ENCODE measurements at places on chromosomes 5 and 9.

GRCh38 chr5:63233911-63234310 is 655.3 kb downstream of the LRRC70 start:
- DNase-seq: no peak

DNA sequence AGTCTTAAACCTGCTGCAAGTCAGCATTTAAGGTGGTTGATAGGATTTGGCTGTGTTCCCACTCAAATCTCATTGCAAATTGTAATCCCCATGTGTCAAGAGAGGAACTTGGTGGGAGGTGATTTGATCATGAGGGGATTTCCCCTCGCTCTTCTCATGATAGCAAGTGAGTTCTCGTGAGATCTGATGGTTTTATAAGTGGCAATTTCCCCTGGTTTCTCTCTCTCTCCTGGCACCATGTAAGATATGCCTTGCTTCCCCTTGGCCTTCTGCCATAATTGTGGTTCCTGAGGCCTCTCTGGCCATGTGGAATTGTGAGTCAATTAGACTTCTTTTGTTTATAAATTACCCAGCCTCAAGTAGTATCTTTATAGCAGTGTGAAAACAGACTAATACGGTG is 84.3 kb upstream of the SMC2 start:
- no peak for DNase-seq

GRCh38 chr5:142017832-142018427 is 5.1 kb upstream of the GNPDA1 start:
- no peak for DNase-seq

- DNase-seq: no peak
Measured at GRCh38 chr5:134075102-134075501, 39.4 kb upstream of the TCF7 start.

GRCh38 chr9:17117372-17117771 is 17.5 kb upstream of the CNTLN start:
- DNase-seq: no peak

GRCh38 chr9:15576350-15577050 is 23.7 kb downstream of the CCDC171 start:
- no peak for DNase-seq

DNA sequence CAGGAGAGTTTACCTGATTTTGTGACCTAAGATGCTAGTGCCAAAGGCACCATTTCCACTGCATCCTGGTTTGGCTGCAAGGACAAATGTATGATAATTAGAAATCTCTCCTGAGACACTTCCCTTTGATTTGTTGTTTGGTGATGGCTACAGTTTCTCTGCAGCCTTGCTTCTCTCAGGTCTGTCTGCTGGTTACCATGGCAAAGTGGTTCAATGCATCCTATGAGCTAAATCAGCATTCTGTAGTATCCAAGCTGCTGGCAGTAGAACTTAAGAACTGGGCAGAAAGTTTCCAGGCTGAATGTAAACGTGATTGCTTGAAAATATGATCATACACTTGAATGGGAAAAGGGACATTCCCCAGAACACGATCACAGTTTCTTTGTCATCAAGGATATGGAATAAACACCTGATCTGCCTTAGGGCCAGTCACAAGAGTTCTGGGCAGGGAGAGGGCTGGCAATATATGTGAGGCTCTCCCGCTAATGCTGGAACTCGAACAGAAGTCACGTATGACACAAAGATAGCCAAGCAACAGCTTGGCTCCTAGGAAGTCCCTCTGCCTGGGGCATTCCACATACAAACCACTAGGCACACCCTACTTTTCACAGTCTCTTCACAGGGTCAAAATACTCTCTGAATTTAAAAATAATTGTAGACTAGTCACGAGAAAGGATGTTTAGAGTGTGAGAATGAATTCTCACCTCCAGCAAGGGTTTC is 138.1 kb upstream of the GRAMD2B start:
- DNase-seq: no peak

- DNase-seq: no peak
Measured at GRCh38 chr5:1411099-1411498, 34.1 kb downstream of the SLC6A3 start.

GRCh38 chr9:105236261-105236660 is 8.2 kb upstream of the SLC44A1 start:
- DNase-seq: no peak

DNA sequence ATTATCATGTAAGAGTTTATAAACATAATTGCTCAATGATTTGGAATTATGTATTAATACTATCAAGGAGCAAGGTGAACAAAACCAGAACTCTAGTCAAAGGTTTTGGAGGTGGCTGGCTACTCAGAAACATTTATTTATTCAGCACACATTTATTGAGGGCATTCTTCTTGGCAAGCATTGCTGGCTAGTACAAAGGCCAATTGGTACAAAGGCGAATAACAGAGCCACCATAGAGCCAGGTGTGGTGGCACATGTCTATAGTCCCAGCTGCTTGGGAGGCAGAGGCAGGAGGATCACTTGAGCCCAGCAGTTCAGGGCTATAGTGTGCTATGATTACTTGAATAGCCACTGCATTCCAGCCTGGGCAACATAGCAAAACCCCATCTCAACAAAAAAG is 242.1 kb downstream of the CWC27 start:
- DNase-seq: no peak

DNA sequence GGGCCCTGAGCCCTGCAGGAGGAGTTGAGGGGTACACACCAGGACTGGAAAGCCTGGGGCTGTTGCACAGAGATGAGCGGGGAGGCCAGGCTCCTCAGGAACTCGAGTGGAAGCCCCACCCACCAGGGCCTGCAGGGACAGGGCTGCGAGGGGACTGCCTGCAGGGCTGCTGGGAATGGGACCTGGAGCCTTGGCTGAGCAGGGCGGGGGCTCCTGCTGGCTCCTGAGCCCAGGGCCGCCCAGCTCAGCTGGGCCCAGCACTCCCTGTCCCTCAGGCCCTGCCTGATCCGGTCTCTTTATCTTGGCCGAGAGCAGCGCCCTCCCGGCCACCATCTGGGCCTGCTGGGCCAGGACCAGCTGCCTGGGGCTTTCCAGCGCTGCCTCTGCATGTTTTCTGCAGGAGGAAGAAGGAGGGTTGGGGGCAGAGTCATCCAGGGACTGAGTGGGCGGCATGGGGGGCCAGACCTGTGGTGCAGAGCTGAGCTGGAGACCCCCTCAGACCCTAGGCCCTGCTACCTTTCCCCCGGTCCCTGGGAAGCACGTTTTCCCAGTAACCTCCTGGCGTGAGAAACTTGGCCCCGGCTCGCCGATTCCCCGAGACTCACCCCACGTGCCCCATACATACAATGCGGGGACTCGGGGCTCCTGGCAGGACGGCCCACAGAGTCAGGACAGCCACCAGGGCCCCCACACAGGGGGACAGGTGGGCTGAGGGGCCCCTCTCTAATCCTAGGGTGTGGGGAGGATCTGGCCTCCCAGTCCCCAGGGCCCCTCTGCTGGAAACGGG is 9.4 kb downstream of the LCN12 start:
- DNase-seq: no peak
